ENCODE measurements at places on chromosomes 12 and 14.

- DNase-seq: no peak
Measured at GRCh38 chr12:24931666-24932405, 17.1 kb downstream of the BCAT1 start.

GRCh38 chr14:82094829-82095345 lies 561.2 kb upstream of the SEL1L start:
- no peak for DNase-seq

- DNase-seq: no peak
Measured at GRCh38 chr12:262817-263216, at the start of gene SLC6A13. Gene SLC6A13 (minus strand): TSS chr12:262836. CDS start chr12:260052, 2,784 bp downstream.

GRCh38 chr14:101476916-101477553 lies 84.3 kb upstream of the DIO3 start:
- no peak for DNase-seq

- DNase-seq: no peak
Measured at GRCh38 chr12:79900199-79900598, 34.7 kb downstream of the PPP1R12A start.

- DNase-seq: no peak
Measured at GRCh38 chr12:102722147-102722546, 194.9 kb downstream of the PAH start.

GRCh38 chr12:49055978-49056754 lies 4.4 kb downstream of the KMT2D start:
- peak; percentile 59 for DNase-seq

All from T-helper 2 cell treated with Interferon-gamma antibody and Interleukin-4, amounts not matched to agents 5 μg/mL and 100 μg/mL, for 36 hours (primary cell).